Activated CD4-positive, CD25-positive, alpha-beta regulatory T cell treated with anti-CD3 and anti-CD28 coated beads, Interleukin-2, amount 50 U/mL, for 72 hours (primary cell): ENCODE measurements at places on chromosomes 7 and 10.

- DNase-seq = no peak
Measured at GRCh38 chr7:5690931-5691473, 90.5 kb downstream of the RNF216 start.

DNA sequence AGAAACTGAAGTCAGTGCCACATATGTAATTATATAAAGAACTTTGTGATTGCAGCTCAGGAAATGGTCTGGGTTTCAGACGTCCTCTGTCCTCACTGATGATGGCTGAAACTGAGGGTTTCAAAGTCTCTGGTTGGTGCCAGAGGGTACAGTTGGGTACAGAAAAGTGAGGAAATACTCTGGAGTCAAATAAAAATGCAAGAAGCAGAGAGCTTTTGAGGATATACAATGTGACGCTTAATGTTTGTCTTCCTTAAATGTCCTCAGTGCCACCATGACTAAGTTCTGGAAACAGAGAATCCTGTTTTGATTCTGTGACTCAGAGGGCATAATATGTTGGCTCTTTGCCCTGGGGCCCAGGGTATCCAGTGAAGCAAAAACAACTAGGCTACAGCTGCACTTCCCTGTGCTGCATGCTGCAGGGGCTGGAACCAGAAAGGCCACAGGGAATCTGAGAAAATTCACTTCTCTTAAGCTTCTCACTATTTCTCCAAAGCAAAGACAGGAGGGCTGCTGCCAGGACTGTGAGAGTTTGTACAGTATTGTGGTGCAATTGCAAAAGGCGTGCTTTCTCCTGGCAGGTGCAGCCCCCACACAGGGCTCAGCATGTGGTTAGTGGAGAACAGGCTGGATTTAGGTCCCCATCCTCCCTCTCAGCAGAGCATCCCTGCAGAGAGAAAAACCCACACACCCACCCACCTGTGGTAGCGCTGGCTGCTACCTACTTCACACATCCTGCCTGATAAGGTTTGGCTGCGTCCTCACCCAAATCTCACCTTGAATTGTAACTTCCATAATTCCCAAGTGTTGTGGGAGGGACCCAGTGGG, 169.5 kb upstream of the SVIL start:
- no peak for DNase-seq

DNA sequence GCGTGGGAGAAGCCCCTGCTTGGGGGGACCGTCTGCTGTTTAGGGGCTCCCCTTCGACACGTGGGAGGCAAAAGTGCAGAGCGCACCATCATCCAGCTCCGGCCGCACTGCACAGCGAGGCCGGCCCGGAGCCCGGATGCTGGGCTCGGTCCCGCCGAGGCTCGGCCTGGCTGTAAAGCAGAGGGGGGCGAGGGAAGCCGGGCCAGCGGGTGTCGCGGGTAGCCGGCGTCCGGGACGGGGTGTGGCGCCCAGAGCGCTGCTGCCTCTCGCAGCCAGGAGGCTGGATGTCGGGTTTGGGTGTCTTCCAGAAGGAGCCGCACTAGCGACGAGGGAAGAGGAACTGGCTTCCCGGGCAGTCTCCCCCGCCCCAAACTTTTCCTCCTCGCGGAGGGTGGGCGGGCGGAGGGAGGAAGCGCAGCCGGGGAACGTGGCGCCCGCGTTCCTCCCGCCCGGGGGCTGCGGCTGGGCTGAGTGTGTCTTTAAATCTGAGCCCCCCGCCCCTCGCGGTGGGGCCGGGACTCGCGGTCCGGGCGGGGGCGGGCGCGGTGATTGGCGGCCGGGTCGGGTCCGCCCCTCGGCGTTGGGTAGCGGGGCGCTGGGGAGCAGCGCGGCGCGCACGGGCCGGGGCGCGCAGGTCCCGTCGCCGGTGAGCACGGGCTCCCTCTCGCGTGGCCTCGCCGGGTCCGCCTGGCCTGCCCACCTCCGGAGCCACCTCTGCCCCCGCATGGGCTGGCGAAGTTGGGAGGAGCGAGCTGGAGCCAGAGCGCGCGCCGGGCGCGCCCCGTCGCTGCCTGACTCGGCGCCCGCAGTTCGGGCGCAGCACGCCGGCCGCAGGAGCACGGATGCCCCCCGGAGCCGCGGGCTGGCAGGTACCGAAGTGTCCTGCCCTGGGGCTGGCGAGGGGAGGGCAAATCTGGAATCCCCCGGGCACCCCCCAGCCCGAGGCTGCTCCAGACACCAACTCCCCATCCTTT, at the start of gene PALD1:
TSS of gene PALD1 (plus strand) at position 577 of the 974 bp plus-strand sequence. CDS start 47,185 bp downstream, outside the sequence.
- DNase-seq = no peak

DNA sequence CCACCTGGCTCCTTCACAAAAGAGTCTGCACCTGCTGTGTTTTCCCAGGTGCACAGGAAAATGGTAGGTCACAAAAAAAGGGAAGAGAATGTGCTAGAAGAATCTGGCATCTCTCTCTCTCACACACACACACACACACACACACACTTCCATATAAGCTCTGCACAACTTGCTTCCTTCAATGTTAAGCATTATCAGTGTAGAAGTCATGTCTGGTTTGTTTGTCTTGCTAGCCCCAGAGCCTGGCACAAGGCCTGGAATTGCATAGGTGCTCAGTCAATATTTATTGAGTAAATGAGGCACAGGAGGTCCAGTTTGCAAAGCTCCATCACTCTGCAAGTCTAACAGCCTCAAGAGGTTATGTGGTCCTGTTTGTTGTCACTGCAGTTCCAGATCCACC, 867.3 kb upstream of the AUTS2 start:
- DNase-seq = no peak

GRCh38 chr10:124423813-124424212, 5.1 kb upstream of the OAT start:
- no peak for DNase-seq
